ENCODE measurements at places on chromosomes 11 and 22. TPM values are rescaled to one million over a fixed set of nuclear protein-coding genes. Genes with fewer than 3 reads are reported as not detected.

- DNase-seq: no peak
Measured at GRCh38 chr11:12200279-12200990, 90.0 kb downstream of the MICAL2 start.

GRCh38 chr11:72519220-72519881, 85.0 kb upstream of the CLPB start:
- DNase-seq: no peak

DNA sequence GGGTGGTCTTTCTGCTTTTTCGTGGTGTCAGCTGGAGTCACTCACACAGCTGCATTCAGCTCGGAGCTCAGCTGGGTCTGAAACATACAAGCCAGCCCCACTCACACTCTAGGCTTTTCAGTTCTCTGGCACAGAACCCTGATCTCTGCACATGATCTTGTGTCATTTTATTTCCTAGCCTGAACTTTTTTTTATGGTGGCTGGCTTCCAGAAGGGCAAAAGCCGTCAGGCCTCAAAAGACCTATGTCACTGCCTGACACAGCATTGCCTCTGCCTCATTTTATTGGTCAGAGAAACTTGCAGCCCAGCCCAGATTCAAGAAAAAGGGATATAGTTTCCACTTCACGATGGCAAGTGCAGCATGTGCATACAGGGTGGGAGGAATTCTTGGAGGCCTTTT, 117.8 kb downstream of the NTM start:
- no peak for DNase-seq

- no peak for DNase-seq
Measured at GRCh38 chr11:120273432-120273831, 33.5 kb downstream of the POU2F3 start.

DNA sequence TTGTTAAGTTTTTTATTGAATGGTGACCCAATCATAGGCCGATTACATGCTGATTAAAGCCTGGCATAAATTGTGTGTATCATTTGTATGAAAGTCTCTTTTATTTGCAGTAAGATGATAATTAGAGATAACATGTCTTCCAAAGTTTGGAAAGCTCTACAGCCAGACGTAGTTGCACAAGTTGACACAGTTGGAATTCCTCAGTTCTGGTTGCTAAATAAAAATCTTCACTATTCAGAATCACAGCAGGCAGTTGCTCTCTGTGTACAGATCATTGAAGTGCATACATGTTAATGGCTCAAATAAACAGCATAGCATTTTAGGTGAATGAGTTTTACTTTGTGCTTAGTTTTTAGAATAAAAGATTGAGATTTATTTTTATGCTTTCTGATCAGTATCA, 69.5 kb downstream of the ARHGAP42 start:
- DNase-seq: no peak

GRCh38 chr22:49215840-49216239, 611.8 kb downstream of the BRD1 start:
- DNase-seq: no peak

GRCh38 chr11:34243600-34244464, 114.0 kb downstream of the ABTB2 start:
- DNase-seq: no peak

GRCh38 chr11:34356130-34356529, 1.7 kb downstream of the ABTB2 start:
- no peak for DNase-seq

DNA sequence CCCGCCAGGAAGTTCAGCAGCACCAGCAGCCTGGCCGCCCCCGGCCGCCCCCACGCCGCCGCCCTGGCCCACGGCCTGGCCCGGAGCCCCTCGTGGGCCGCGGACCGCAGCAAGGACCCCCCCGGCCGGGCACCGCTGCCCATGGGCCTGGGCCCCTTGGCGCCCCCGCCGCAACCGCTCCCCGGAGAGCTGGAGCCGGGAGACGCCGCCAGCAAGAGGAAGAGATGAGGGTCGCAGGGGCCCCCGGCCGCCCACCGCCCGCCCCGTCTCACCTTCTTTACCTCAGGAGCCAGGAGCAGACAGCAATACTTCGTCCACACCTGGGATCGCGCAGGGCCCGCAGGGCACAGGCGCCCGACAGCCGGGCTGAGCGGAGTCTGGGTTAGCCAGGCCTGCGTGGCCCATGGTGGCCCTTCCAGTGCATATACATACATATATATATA, 115.6 kb downstream of the CACNA1I start:
- no peak for DNase-seq

DNA sequence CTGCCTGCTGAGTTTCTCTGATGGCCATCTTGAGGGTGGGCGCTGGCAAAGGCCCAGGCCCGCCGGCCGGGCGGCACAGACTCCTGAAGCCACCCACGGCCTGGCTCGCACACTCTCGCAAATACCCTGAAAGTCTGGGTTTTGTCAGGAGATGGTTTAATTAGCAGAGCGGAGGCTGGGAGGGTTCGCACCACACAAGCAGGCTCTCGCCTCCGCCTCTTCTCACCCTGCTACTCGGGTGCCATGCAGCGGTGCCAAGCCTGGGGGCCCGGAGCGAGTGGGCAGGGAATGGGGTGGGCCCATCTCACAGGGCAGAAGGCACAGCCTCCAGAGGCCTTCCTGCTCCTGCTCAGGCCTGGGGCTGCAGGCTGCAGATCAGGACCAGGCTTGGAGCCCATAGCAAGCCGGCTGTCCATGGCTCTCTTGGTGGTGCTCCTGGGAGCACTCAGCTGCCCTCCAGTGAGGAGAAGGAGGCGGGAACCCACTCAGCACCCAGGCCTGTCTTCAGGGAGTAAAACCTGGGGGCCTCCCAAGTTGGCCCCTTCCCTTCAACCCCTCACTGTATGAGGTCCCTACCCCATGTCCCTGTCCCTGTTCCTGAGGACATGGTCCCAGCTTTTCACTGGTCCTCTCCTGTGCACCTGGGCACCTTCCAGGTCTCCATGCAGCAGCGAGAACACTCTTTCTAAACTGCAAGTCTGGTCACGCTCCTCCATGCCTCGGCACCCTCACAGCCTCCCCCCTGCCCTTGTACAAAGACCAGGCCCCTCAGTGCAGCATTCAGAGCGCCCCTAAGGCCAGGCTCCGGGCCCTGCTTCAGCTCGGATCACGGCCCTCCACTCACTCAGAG, 62.0 kb downstream of the FLRT1 start:
- no peak for DNase-seq

DNA sequence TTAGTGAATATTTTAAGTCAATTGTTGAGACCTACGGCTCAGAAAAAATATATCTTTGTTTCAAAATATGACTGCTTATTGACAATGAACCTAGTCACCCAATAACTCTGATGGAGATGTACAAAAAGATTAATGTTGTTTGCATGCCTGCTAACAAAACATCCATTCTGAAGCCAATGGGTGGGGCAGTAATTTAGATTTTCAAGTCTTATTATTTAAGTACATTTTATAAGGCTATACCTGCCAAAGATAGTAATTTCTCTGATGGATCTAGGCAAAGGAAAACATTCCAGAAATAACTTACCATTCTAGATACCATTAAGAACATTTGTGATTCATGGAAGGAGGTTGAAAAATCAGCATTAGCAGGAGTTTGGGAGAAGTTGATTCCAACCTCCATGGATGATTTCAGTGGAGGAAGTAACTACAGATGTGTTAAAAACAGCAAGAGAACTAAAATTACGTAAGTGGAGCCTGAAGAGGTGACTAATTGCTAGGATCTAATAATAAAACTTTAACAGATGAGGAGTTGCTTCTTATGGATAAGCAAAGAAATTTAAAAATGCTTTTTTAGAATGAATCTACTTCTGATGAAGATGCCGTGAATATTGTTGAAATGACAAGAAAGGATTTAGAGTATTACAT, 26.4 kb upstream of the OR8D2 start:
- DNase-seq: no peak

- DNase-seq: no peak
Measured at GRCh38 chr11:32643526-32643925, 59.9 kb downstream of the EIF3M start.

GRCh38 chr22:30695871-30696655, 1.4 kb downstream of the OSBP2 start:
- no peak for DNase-seq

DNA sequence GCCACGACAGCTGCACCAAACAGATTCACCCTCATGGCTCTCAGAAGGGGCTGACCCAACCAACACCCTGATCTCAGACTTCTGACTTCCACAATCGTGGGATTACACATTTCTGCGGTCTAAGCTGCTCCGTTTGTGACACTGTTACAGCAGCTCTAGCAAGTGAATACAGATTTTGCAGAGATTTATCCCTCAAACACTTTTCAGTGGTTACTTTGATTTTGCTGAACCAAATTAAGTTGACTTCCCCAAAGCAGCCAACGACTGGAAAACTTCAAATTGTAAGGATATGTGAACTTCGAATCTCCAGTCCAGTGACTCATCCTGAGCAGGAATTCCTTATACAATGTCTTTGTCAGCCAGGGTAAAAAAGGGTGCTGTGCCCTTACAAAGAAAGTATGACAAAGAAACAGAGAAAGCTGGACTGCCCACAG, 14.8 kb upstream of the INCENP start:
- no peak for DNase-seq

DNA sequence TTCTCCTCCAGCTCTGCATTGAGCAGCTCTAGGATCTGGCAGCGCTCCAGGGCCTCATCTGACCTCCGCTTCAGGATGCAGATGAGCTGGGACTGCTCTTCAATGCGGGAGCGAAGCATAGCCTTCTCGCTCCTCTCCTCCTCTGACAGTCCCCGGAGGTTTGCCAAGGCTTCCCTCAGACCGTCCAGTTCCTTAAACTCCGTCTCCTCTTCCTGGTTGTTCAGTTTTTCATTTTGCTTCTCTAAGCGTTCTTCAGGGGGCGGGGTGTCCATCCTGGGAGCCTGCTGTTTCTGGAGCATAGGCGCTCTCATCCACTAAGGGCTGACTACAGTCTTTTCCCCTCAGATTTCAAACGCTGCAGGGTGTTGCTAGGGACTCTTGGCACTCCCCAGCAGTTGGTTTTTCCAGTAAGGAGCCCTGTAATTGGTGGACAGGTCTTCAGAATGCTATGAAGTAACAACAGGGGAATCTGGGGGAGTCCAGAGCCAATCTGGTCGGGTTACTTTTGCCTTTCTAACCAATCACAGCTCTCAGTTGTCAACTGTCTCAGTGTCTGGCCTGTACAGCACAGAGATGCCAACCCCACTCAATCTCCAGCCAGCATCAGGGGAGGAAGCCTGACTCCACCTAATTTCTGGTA, at the start of gene CCDC89:
Gene CCDC89 (minus strand): TSS at position 376 of the 640 bp plus-strand sequence. CDS start 65 bp downstream, at position 311.
- DNase-seq: peak; percentile 79

- no peak for DNase-seq
Measured at GRCh38 chr22:27975381-27976013, 56.4 kb upstream of the PITPNB start.

DNA sequence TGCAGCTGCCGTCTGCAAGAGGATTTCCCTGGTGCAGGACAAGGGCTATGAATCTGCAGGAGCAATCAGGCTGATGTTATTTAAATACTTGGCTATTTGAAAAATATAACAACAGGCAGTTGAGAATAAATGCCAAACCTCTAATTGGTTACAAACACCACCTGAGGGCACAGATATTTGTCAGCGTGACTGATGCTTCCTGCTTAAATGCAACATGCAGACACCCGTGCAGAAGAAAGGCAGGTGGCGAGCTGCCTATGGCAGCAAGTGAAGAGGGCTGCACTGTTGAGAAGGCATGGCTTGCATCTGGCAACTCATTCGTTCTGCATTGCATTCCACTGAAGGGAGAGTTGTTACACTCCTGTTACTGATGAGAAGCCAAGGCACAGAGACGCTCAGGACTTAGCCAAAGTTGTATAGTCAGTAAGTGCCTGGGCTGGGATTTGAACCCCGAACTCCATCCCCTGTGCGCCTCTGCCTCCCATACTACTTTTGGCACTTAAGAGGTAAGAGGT, 350.6 kb downstream of the TENM4 start:
- no peak for DNase-seq

DNA sequence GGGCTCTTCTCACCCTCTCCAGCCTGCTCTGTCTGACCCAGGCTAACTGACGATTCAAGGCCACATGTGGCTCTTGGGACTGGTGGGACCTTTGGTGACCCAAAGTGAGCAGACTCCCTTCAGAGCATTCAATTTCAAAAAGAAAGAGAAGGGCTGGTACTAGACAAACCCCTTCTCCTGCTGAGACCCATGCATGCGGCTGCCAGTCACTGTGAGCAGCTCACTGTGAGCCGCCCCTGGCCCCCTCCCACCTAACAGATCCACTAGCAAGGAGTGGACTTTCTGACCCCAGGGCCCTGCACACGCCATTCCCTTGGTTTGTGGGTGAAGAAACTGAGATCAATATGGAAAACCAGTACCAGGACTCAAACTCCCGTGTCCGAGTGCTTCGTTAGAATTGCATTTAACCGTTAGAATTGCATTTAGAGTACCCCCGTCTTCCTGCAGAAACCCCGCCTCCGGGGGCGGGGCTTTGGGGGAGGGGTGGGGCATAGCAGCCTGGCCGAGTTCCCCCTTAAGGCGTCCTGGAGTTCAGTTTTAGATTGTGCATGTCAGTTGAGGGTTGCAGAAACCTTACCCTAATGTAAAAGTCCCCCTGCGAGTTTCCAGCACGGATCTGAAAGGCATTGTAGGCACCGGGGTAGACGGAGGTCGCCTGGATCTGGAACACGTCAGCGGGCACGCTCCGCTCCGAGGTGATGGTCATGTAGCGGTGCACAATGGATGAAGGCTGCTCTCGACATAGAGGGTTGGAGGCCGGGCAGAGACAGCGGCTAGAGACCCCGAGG, 5.1 kb downstream of the EFEMP2 start:
- DNase-seq: no peak

GRCh38 chr11:29027436-29027835, 919.2 kb downstream of the METTL15 start:
- DNase-seq: no peak

DNA sequence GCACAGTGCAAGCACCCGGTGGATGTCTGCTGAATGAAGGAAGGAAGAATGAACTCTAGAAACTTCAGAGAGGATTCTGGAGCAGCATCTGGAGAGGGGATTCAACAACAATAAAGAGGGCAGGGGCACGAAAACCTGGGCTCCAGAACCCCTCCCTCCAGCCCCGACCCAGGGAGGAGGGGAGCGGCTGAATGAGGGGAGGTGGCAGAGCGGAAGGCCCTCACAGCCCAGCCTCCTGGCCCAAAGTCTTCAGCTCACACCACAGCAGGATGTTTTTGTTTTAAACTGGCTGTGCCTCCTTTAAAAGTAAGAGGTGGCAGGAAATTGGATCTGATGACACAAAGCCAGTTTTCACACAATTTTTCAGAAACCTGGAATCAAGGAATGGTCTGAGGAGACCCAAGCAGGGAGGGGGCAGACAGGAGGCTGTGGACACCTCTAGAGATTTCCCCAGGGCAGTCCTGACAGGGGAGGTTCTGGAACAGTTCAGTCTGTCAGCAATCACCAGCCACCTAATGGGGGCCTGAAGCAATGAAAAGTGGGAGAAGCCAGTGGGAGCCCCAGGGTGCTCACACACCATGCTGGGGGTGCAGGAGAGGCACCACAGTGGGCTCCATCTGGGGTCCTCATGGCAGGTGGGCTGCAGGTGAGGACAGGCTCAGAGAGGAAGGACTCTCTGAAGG, 44.4 kb upstream of the TCF20 start:
- no peak for DNase-seq

The ADM gene
- polyA plus RNA-seq: 10.2 TPM

The NECTIN1 gene
- polyA plus RNA-seq: 34.3 TPM

The PTPRJ gene
- polyA plus RNA-seq: 24.0 TPM

The HPX gene
- 4.5 TPM for polyA plus RNA-seq

The OR51M1 gene
- polyA plus RNA-seq: not detected

The PRODH gene
- 0.75 TPM for polyA plus RNA-seq

The ANGPTL5 gene
- not detected for polyA plus RNA-seq

The MRTFA gene
- 31.3 TPM for polyA plus RNA-seq

The NCAM1 gene
- 79.3 TPM for polyA plus RNA-seq

The C22orf15 gene
- polyA plus RNA-seq: 2.4 TPM

The TECTA gene
- 1.7 TPM for polyA plus RNA-seq

The BAIAP2L2 gene
- polyA plus RNA-seq: 8.4 TPM

The LINC01488 gene
- 0.05 TPM for polyA plus RNA-seq

The PATE1 gene
- not detected for polyA plus RNA-seq

The ANO3 gene
- 2.6 TPM for polyA plus RNA-seq

The POLD3 gene
- 34.4 TPM for polyA plus RNA-seq
